ENCODE measurements at places on chromosomes 2 and 18.

GRCh38 chr2:30257266-30258214 is 26.2 kb downstream of the LBH start:
- no peak for DNase-seq

DNA sequence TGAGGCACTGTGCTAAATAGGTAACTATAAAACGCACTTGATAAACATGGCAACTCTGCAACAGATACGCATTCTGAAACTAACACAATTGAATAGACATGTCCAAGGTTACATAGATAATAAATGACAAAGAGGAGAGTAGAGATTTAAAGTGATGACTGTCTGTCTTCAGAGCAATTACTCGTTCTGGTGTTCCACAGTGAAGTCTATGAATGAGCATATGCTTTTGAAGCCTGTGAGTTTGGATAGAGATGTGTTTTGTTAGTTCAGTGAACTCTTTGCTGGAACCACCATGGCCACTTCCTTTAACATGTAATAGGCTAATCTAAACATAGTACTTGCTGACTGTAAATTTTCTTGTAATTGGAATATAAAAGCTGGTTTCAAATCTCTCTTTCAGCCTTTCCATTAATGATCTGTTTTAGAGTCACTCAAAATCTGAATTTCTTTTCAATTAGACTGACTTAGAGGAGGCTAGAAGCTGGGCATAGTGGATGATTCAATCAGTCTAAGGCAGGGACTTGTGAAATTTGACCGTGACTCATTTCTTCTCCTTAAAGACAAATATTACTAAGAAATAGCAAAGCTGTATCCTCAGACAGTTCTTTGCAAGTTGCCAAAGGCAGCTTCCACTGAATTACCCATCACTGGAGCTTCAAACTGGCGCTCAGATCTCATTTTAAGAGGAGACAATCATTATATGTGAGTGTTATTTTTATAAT is 1130.1 kb upstream of the CELF4 start:
- DNase-seq = no peak

DNA sequence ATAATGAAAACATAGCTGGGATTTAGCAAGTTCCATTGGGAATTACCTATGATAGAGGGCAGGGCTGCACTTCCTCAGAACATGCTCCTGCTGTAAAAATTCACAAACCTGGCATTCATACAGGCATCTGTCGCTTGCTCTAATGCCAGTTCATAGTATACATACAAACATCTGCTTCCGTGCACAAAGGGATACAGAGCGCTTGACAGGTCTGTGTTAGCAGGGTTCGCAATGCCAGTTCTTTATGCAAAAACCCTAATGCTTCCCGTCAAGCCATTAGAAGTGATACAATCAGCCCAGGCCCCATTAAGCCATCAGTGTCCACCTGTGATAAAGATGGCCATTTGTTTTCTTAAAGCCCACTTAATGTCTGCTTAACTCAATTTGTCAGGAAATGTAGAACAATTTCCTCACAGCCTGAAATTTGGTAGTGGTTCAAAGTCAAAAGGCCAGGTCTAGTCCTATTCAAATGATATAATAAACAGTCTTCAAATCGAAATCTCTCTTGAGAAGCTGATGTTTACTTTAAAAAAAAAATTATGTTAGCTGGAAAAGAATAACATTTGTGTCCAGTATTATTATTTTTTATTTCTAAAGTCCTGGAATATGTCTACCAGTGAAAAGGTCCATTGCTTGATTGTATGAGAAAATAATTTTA is 556.3 kb downstream of the ARHGAP15 start:
- DNase-seq = no peak

- no peak for DNase-seq
Measured at GRCh38 chr18:57776354-57776753, 26.8 kb downstream of the ATP8B1 start.

DNA sequence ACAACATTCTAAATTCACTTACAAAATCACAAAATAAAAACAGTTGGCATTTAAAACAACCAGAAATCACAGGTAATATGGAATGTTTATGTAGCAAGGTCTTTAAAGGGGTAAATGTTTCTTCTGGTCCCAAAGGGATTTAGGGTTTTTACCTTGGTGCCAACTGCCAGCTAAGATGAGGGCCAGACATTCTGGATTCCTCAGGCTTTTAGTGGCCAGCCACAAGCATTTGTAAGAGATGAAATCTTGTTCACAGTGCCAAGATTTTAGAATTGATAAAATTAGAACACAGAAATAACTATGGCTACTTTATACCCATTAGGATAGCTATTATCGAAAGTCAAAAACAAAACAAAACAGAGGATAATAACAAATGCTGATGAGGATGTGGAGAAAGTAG is 60.4 kb upstream of the CDKL4 start:
- DNase-seq = no peak

DNA sequence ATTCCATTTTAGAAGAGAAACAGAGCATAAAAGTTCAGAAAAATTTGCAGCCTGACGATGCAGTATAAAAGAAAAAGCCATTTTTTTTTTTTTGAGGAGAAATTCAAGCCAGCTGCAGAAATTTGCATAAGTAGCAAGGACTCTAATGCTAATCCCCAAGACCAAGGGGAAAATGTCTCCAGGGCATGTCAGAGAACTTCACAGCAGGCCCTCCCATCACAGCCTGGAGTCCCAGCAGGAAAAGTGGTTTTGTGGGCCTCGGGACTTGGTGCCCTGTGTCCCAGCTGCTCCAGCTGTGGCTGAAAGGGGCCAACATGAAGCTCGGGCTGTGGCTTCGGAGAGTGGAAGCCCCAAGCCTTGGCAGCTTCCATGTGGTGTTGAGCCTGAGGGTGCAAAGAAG is 325.3 kb upstream of the HNMT start:
- no peak for DNase-seq

DNA sequence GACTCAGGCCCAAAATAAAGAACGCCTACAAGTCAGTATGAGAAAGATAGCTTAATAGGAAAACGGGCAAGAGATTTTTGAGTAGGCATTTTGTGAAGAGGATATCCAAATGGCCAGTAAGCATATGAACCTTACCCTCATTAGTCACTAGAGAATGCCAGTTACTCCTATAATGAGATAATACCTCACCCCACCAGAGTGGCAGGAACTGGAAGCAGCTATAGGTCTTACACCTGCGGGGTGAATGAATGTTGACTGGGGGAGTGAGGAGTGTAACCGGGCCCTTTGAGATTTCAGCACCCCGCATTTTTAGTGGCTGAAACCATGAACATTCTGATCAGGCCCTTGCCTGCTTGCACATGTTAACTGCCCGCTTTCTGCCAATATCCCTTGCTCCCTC is 7.5 kb upstream of the PTPN2 start:
- no peak for DNase-seq

DNA sequence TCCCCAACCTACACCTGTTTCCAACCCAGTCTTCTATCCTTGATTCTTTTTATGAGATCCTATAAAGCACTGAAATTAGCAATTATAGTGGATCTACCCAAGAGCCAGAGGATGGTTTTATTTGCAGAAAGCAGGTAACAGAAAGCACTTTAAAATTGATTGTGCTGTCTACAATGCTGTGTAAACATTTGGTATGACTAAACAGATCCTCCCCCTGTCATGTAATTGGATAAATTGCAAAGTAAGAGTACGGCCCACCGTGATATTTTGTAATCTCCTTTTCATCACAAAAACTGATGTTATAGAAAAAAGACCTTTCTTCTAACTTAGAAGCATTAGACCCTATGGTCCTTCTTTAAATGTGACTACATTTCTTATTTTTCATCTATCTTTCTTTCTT is 11.3 kb upstream of the PPP3R1 start:
- no peak for DNase-seq

- no peak for DNase-seq
Measured at GRCh38 chr2:69660637-69661036, 17.1 kb upstream of the AAK1 start.

- DNase-seq = no peak
Measured at GRCh38 chr2:5686536-5686935, 5.6 kb upstream of the SOX11 start.

- DNase-seq = no peak
Measured at GRCh38 chr2:64630752-64631151, 23.0 kb downstream of the SERTAD2 start.

DNA sequence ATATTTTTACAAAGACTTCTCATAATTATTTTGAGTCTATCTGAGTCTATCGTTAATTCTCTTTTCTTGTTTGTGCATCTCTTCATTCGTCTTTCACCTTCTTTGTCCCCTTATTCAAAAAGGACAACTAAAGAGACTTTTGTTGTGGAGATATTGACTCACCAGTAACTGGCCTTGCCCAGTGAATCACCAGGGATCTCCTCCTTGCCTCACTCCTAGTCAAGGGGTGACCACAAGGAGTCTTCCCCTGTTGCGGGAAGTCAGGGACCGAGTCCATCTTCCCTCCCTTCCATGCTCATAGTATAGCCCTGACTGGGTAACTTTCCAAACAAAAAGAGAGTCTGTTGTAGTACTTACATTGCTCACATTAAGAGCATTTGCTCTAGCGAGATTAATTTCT is 158.9 kb downstream of the NEB start:
- no peak for DNase-seq

- DNase-seq = no peak
Measured at GRCh38 chr18:63553081-63553480, 10.9 kb downstream of the SERPINB12 start.

GRCh38 chr18:46482831-46483230 is 174.2 kb downstream of the LOXHD1 start:
- no peak for DNase-seq

GRCh38 chr2:152304836-152305235 is 30.1 kb upstream of the FMNL2 start:
- no peak for DNase-seq

GRCh38 chr2:223114170-223114569 is 62.2 kb downstream of the KCNE4 start:
- DNase-seq = no peak

- no peak for DNase-seq
Measured at GRCh38 chr2:113341191-113341869, 62.6 kb upstream of the PAX8 start.

DNA sequence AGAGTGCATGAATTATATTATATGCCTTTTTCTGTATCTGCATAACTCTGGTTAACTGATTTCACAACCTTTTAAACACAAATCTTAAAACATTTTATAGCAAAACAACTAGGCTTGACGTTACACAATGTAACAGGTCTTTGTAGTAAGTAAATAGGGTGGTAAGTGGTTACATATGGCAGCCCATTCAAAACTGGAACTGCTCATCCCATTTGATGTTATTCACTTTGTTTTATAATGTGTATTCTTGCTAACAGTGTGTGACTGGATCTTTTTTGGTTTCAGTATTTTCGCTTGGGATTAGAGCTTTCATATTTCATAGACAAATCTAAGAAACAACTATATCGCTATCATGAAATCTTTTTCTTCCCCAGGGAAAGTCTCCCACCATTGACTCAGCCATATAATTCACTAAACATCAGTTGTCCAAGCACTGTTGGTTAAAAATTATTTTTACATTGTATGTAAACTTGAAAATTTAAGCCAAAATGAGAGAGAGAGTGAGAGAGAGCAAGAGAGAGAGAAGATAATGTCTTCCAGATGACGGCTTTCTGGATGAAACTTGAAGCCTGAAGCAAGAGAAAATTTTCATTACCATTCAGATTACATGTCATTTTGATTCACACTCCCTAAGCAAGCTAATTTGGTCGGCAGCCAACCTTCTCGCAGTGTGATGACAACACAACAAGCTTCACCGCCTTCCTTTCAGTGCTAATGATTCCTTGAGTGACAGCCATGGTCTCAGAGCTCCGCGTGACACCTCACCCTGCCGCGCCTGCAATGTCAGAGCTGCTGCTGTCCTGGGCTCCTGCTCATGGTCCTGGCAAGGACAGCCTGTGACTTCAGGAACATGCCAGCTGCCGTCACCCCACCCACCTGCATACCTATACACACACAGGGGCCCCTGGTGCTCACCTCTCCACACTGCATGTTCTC is 946.9 kb upstream of the SOX11 start:
- no peak for DNase-seq

GRCh38 chr2:215751200-215751910 is 262.0 kb downstream of the MREG start:
- DNase-seq = no peak

- DNase-seq = peak; percentile 45
Measured at GRCh38 chr2:151999053-151999452, 99.8 kb downstream of the CACNB4 start.

DNA sequence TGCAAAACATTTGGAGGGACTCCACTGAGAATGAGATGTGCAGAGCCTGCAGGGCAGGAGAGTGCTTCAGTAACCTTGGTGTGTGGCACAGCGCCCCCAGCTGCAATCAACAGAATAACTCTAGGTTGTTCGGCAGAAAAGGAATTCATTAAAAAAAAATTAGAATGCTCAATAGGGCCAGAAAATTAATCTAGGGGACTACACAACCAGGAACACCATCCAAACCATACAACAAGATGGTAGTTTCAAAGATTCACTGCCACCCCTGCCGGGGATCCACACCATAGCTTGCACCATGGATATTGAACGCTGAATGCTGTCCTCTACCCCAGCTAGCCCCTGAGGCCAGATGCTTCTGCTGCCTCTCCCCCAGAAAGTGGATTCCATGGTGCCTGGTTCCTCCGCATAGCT is 50.1 kb downstream of the THUMPD2 start:
- DNase-seq = no peak

GRCh38 chr2:6780765-6781274 is 84.9 kb downstream of the CMPK2 start:
- no peak for DNase-seq

GRCh38 chr2:176455816-176456291 is 186.6 kb downstream of the MTX2 start:
- no peak for DNase-seq

GRCh38 chr2:158477202-158477601 is 20.4 kb downstream of the PKP4 start:
- peak; percentile 25 for DNase-seq

- no peak for DNase-seq
Measured at GRCh38 chr2:56671973-56672569, 488.3 kb downstream of the CCDC85A start.

DNA sequence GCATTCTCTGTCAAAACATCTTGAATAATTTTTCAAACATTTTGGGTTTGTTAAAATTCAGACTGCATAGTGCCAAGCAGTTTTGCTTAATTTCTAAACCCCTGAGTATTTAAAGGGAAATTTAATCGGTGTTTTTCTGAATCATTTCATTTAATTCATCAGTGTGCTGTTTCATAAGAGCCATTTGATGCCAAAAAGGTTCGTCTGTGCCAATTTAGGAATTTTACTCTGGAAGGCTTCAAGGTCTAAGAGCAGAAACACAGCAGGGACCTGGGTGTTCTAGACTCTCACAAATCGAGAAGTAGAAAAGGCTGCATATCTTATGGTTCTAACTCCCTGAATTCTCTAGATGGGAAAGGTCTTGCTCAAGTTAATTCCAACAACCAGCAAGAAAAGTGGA is 311.9 kb upstream of the NT5C1B start:
- DNase-seq = no peak

GRCh38 chr2:39128919-39129391 is 8.1 kb upstream of the SOS1 start:
- DNase-seq = peak; percentile 80

DNA sequence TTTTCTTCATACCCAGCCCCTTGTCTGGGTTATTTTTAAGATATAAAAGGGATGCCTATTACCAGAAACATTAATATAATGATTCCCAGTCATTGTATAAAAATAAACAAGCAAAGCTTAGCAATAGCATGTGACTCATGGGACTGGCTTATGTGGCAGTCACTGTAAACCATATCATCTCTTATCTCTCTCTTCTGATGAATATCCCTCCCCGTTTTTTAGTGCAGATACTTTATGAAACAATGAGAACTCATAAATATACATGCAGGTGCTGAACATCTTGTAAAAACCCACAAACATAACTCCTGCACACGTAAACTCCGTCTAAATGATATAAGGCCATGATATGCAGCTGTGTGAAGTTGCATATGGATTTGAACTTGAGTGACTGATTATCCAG is 154.9 kb downstream of the MGAT5 start:
- no peak for DNase-seq

- DNase-seq = peak; percentile 17
Measured at GRCh38 chr2:44753552-44754285, 187.8 kb upstream of the SIX3 start.

All from CD4-positive, alpha-beta T cell treated with Interleukin-17A for 1 hour (primary cell).